GM12878 (cell line): ENCODE measurements at places on chromosomes 11 and 22. TPM values are rescaled to one million over a fixed set of nuclear protein-coding genes. Genes with fewer than 3 reads are reported as not detected.

GRCh38 chr11:18669711-18670110 is 28.9 kb upstream of the TMEM86A start:
- no peaks in the 10 kb centered on the region for H3K27me3 ChIP-seq
- no peak for DNase-seq
- H3K36me3 ChIP-seq: no peaks in the 10 kb centered on the region

FBLN1 gene
- polyA plus RNA-seq: 0.13 and 0.20 TPM in 2 replicates

TECTA gene
- 0.03 TPM in 2 replicates for polyA plus RNA-seq

- no peak overlapping the region for H3K4me3 ChIP-seq
- H3K27ac ChIP-seq: peak overlapping the region; percentile 90
- H3K4me1 ChIP-seq: peaks cover 72% of the 10 kb centered on the region
Measured at GRCh38 chr22:24435861-24436371, 8.5 kb downstream of the ADORA2A start.

COPB1 gene
- 142 and 146 TPM in 2 replicates for polyA plus RNA-seq

- H3K4me3 ChIP-seq: no peak overlapping the region
- H3K27ac ChIP-seq: peak overlapping the region; percentile 25; the same call in 1 of the 2 replicates
- DNase-seq: no peak
Measured at GRCh38 chr11:128498721-128499245, 88.6 kb downstream of the ETS1 start.

DNA sequence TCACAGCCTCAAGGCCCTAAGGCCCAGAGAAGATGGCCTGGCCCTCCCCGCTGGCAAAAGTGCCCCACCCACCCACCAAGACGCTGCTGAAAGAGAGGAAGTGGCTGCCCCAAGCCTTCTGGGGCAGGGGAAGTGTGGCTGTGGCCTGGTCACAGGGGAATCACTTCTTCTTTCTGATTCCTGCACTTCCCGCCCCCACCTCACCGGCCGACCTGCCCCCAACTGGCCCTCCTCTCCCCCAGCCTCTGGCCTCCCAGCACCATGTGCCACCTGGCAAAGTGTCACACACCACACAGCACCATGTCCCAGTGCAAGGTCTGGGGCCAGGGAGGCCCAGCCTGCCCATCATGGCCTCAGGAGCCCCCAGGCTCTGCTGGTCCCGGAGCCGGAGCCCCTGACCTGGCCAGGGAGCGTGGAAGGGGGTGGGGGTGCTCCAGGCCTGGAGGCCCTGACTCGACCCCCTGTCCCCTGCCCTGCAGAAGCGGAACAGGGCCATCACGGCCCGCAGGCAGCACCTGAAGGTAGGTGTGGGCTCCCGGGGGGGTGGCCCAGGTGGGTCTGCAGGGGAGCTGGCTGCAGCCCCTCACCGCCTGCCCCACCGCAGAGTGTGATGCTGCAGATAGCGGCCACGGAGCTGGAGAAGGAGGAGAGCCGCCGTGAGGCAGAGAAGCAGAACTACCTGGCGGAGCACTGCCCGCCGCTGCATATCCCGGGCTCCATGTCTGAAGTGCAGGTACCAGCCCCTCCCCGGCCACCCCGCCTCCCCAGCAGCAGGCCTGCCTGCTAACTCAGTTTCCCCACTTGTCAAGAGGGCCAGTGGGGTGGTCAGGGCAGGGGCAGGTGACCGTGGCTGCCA is 1.4 kb downstream of the TNNI2 start:
- DNase-seq: no peak
- H3K36me3 ChIP-seq: no peaks in the 10 kb centered on the region
- no peaks in the 10 kb centered on the region for H3K27me3 ChIP-seq
- peaks cover 28% of the 10 kb centered on the region for H3K4me1 ChIP-seq
- no peak overlapping the region for H3K27ac ChIP-seq

DNA sequence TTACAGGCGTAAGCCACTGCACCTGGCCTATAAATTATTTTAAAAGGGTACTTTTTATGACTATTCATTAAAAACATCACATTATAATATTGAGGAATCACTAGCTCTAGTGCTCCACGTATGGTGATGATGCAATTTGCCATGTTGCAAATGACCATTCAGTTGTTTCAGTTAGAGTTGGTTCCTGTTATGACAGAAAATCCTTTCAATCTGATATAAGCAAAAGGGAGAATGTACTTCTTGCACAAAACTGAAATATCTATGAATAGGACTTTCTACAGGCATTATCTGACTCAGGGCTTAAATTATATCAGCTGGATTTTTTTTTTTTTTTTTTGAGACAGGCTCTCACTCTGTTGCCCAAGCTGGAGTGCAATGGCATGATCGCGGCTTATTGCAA is 45.6 kb upstream of the RRM1 start:
- DNase-seq: no peak
- H3K27ac ChIP-seq: no peak overlapping the region
- H3K4me3 ChIP-seq: no peak overlapping the region
- H3K27me3 ChIP-seq: no peaks in the 10 kb centered on the region
- H3K4me1 ChIP-seq: no peaks in the 10 kb centered on the region
- no peaks in the 10 kb centered on the region; the same call in 1 of the 2 replicates for H3K36me3 ChIP-seq

DNA sequence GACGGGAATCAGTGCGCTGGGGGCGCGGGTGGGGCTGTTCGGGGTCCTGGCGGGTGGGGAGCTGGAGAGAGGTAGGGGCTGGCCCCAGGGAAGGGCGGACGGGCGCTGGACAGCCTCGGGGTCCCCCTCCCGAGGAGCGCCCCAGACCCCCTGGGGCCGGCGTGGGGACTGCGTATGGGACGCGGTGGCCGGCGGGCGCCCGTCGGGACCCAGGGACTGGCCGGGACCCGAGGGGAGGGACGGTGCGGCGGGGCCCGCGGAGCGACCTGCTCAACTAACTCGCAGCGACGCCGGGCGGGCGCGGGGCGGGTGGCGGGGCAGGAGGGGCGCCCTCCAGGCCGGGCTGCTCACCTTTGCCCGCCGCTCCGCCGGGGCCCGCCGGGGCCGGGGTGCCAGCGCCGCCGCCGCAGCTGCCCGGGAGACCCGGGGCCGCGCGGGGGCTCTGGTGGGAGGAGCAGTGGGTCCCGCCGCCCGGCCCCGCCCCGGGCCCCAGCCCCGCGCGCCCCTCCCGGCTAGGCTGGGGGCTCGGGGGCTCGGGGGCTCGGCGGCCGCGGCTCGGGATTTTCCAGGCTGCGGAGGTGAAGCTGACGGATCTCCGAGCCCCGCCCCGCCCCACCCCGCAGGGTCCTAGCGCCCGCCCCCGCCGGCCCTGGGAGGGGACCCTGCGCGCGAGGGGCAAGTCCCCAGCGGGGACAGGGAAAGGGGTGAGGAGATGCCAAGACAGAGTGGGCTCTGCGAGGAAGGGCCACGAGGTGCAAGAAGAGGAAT is 12.3 kb downstream of the STARD10 start:
- no peaks in the 10 kb centered on the region for H3K27me3 ChIP-seq
- H3K4me3 ChIP-seq: peak overlapping the region; percentile 56
- no peak for DNase-seq
- H3K36me3 ChIP-seq: no peaks in the 10 kb centered on the region

DNA sequence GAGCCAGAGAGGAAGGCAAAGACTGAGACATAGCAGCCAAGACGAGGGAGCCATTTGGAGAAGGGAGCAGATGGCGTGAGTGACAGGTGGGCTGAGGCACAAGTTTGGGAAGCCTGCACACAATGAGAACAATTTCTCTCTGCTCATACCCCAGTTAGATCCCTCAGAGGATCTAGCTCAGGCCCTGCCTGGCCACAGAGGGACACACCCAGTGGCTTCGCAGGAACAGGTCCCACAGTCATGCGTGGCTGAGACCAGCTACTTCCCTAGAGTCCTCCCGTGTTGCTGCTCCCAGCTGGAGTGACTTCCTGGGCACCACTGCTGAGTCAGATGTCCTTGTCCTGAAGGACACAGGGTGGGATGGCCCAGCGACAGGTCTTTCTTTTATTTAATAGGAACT is 33.4 kb upstream of the LYVE1 start:
- H3K36me3 ChIP-seq: no peaks in the 10 kb centered on the region
- H3K27me3 ChIP-seq: peaks cover 3% of the 10 kb centered on the region; the same call in 1 of the 2 replicates
- no peak for DNase-seq
- H3K4me1 ChIP-seq: peaks cover 10% of the 10 kb centered on the region

DNAJB13 gene
- not detected in 2 replicates for polyA plus RNA-seq

DNA sequence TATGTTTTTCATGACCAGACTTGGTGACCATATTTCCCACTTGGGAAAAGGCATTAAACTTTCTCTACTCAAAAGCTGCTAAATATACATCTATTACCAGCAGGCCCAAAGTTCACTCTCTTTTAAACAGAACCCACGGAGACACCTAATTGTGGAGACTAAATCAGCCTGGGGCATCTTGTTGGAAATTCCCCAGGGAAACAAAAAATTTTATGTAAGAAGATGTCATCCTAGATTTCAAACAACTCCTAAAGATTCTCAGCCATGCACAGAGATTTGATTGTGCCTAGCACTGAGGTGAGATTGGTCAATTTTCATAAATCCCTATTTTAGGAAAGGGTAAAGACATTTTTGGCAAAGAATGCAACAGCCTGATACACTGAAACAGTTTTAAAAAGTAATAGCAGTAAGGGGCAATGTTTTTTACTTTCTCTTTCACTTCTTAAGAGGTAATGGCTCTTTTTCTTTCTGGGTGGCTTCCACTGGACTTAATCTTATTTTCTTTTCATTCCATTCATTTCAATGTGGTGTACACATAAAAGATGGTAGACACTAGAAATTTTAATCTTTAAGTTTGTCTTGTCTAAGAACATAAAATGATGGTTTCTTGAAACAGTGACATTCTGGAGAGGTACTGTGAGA is 9.6 kb downstream of the OR52N2 start:
- no peaks in the 10 kb centered on the region for H3K4me1 ChIP-seq
- H3K4me3 ChIP-seq: no peak overlapping the region
- DNase-seq: no peak
- H3K27ac ChIP-seq: no peak overlapping the region; the same call in 1 of the 2 replicates
- H3K36me3 ChIP-seq: no peaks in the 10 kb centered on the region
- H3K27me3 ChIP-seq: no peaks in the 10 kb centered on the region

PRR33 gene
- 0.65 and 1.0 TPM in 2 replicates for polyA plus RNA-seq

DNA sequence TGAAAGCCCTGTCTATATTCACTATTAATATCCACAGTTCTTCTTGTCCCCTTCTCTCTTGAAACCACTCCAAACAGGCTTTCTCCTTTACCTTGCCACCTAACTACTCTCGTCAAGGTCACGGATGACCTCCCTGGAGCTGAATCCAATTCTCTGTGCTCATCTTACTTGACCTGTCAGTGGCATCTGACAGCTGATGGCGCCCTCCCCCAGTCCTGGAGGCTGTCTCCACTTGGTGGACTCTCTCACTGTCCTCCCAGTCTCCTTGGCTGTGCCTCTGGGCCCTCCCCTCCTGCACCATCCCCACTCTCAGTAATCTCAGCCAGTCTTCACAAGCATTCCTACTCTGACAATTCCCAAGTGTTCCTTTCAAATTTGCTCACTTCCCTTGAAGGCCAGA is 8.7 kb downstream of the TNKS1BP1 start:
- peaks cover 3% of the 10 kb centered on the region for H3K4me1 ChIP-seq
- peaks cover 2% of the 10 kb centered on the region; the same call in 1 of the 2 replicates for H3K36me3 ChIP-seq
- H3K4me3 ChIP-seq: no peak overlapping the region
- DNase-seq: no peak
- H3K27ac ChIP-seq: no peak overlapping the region
- no peaks in the 10 kb centered on the region for H3K27me3 ChIP-seq

TBX1 gene
- polyA plus RNA-seq: not detected in 2 replicates

GRCh38 chr11:9799886-9800285 is 136.0 kb downstream of the SWAP70 start:
- H3K27me3 ChIP-seq: no peaks in the 10 kb centered on the region
- H3K4me3 ChIP-seq: no peak overlapping the region
- H3K4me1 ChIP-seq: no peaks in the 10 kb centered on the region

- no peak overlapping the region for H3K4me3 ChIP-seq
- no peak overlapping the region for H3K27ac ChIP-seq
- H3K36me3 ChIP-seq: no peaks in the 10 kb centered on the region
- DNase-seq: no peak
- no peaks in the 10 kb centered on the region for H3K4me1 ChIP-seq
Measured at GRCh38 chr11:43874738-43875137, 5.9 kb upstream of the ALKBH3 start.

LIF gene
- polyA plus RNA-seq: 1.3 and 1.4 TPM in 2 replicates

MYRF gene
- polyA plus RNA-seq: 0.45 and 0.50 TPM in 2 replicates

- no peak overlapping the region for H3K4me3 ChIP-seq
- no peaks in the 10 kb centered on the region for H3K36me3 ChIP-seq
- H3K4me1 ChIP-seq: no peaks in the 10 kb centered on the region
- DNase-seq: no peak
- H3K27me3 ChIP-seq: no peaks in the 10 kb centered on the region
- H3K27ac ChIP-seq: no peak overlapping the region
Measured at GRCh38 chr11:128422576-128423370, 164.6 kb downstream of the ETS1 start.

DNA sequence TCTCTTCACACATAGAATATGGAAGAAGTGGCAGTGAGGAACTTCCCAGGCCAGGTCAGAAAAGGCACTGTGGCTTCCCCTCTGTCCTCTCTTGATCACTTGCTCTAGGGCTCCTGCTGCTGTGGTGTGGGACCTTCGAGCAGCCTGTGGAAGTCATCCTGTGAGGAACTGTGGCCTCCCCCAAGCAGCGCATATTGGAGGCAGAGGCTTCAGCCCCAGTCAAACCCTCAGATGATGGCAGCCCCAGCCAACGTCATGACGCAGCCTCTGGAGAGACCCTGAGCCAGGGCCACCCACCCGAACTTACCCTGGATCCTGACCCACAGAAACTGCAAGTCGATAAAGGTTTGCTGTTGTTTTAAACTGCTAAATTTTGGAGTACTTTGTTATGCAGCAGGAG is 444.9 kb downstream of the TBC1D22A start:
- no peak overlapping the region for H3K4me3 ChIP-seq
- no peak for DNase-seq
- H3K27ac ChIP-seq: no peak overlapping the region
- no peaks in the 10 kb centered on the region for H3K4me1 ChIP-seq
- no peaks in the 10 kb centered on the region for H3K36me3 ChIP-seq

VPS37C gene
- 8.2 and 8.7 TPM in 2 replicates for polyA plus RNA-seq

DNA sequence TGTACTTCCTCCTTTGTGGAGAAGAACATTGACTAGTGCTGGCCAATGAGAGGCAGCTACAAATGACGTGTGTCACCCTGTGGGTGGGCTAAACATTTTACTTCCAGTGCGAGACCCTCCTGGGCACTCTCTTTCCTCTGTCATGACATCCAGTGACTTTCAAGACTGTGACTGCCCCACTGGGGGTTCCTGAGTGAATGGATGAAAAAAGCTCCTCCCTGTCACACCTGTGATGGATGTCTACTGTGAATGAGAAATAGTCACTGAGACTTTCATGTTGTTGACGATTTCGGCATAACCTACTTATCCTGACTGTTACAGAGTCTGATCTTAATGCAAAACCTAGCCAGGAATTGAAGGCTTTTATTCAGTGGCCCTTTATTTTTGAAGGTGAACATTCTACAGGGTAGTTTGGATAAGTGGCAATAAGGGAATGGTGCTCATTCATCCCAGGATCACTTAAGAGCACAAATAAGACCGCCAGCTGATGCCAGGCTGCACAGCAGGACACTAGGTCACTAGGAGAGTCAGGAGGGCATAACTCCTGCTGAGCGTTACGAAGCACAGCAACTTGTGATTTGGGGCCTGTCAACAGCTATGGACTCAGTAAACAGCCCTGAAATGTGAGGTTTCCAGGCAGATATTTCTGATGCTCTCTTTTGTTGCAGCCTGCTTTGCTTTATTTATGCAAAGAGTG is 636.6 kb downstream of the NTM start:
- H3K4me3 ChIP-seq: no peak overlapping the region
- H3K4me1 ChIP-seq: no peaks in the 10 kb centered on the region
- no peaks in the 10 kb centered on the region for H3K27me3 ChIP-seq
